ENCODE measurements at places on chromosomes 12 and 14. TPM values are rescaled to one million over a fixed set of nuclear protein-coding genes. Genes with fewer than 3 reads are reported as not detected.

DNA sequence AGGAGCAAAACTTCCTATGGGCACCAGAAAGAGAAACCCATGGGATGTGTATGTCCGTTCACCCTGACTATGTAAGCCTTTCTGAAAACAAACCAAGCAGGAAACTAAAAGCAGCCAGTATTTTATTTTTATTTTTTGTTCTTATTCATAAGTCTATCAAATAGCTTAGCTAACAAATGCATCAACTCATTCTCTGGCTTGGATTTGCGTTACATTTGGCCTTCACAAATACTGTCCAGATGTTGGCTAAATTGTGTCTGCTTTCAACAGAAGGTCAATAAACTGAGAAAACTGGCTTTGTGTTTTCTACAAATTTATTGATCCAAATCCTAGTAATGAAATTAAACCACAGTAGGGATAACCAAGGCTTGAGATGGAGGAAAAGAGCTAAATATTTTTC is 379.0 kb downstream of the NOVA1 start:
- DNase-seq: no peak

The KRT79 gene
- not detected for total RNA-seq

The TEX22 gene
- total RNA-seq: 0.51 TPM

GRCh38 chr14:68940614-68941185 is 38.4 kb downstream of the ACTN1 start:
- DNase-seq: peak; percentile 65

DNA sequence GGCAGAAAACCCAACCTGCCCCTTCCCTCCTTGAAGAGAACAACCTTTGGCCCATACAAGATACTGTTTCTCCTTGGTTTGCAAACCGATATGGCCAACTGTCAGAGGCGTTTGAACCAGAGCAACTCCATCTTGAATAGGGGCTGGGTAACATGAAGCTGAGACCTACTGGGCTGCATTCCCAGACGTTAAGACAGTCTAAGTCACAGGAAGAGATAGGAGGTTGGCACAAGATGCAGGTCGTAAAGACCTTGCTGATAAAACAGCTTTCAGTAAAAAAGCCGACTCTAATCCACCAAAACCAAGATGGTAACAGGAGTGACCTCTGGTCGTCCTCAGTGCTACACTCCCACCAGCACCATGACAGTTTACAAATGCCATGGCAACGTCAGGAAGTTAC is 42.7 kb upstream of the TMEM132C start:
- no peak for DNase-seq

The AKAP3 gene
- total RNA-seq: 1.5 TPM

DNA sequence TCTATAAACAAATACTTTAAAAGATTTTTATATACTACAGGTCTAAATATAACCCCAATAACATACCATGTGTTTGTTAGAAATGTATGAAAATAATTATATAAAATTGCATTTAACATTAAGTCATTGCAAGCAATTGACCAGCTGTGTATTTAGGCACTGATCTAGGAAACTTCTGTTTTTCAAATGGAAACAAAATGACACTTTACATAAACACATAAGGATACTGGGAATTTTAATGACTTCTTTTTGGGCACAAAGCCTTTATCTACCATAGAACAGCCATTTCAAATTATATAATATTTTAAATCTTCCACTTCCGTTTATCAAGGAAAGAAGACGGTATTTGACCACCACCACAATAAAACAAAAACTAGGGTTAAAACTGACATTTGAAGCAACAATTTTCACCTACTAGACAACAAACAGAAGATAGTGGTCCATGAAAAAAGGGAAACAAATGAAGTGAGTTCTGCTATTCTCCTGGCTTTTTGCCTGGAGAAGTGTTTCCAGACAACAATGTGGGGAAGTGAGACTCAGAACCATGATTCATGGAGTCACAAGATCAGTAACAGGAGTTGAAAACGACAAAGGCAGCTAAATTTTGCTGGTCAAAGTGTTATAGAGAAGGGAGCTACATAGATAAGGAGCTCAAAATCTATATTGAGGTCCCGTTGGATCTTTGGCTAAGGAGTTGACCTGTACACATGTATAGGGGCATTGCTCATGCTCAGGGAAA is 475.1 kb downstream of the TRHDE start:
- no peak for DNase-seq

GRCh38 chr12:2922329-2922728 is 31.6 kb downstream of the TULP3 start:
- peak; percentile 46 for DNase-seq

DNA sequence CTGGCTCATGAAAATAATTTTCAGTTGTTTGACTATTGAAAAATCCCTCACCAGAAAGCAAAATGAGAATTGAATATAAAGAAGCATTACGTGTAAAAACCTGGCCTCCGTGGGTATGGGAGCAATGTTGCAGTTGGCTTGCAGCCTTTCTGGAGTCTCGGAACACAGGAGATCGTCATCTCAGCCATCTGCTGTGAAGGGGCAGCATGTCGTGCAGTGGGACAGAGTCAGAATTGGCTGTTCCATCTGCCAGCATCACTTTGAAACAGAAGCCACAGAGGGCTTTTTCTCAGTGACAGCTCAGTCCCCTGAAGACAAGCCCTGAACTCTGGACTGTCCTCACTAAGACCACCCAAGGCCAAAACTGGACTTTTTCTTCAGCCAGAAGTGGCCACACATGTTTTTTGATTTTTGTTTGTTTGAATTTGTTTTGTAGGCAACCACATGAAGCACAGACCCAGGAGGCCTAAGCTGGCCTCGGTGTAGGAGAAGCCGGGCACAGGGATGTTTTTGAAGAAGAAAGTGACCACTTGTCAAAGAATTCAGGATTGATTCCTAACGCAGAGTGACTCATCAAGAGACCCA is 170.8 kb upstream of the DYRK2 start:
- DNase-seq: no peak

- no peak for DNase-seq
Observed at GRCh38 chr14:74962493-74962892, 7.1 kb upstream of the PGF start.

The RASSF9 gene
- 0.77 TPM for total RNA-seq

- DNase-seq: no peak
Observed at GRCh38 chr14:65850429-65851135, 438.1 kb downstream of the FUT8 start.

DNA sequence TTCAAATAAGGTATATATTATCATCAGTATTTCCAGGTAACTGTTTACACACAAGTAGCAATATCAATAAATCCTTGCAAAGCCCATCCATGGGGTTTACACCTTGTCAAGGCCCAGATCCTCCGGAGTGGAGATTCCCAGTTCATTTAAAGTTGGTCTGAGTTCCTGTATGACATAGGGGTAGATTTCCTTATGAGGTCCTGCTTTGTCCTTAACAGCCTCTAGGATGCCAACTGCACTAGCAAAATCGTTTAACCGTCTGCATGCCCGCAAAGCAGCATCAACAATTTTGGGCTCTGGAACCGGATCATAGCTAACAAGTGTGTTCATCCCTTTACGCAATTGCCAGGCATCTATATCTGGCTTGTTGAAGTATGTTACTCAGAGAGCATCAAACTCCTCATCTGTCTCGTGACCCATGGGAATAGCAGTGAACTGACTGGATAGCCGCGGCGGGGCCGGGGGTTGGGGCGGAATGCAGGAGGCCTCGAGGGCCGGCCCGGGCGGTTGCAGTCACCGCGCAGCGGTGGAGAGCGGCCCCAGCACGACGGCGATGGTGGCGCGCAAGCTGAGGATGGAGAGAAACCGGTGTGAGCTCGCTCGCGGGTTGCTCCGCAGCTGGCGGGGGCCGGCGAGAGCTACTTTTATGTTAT is 30.6 kb upstream of the FBXO34 start:
- DNase-seq: peak; percentile 75

Measured in fibroblast of lung (primary cell).